ENCODE measurements at places on chromosomes 6 and 20.

DNA sequence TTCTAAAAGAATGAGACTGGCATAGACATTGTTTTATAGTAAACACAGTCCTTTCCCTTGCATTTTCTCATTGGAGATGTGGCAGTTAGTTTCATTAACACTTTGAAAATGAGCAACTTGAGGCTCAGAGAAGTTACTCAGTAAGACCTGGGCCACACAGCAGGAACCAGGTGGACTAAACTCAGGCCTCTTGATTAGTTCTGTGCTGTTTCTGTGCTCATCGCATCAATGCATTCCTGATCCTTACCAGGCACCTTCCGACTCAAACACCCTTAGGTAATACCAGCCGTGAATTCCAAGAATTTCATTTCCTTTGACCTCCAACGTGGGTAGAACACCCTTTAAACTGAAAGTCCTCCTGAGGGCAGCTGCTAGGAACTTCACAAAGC is 362.8 kb downstream of the ESR1 start:
- DNase-seq: no peak

GRCh38 chr20:3092611-3093379 is 8.3 kb upstream of the AVP start:
- DNase-seq: no peak

- no peak for DNase-seq
Observed at GRCh38 chr6:52361414-52361944, 472 bp upstream of the PAQR8 start.

DNA sequence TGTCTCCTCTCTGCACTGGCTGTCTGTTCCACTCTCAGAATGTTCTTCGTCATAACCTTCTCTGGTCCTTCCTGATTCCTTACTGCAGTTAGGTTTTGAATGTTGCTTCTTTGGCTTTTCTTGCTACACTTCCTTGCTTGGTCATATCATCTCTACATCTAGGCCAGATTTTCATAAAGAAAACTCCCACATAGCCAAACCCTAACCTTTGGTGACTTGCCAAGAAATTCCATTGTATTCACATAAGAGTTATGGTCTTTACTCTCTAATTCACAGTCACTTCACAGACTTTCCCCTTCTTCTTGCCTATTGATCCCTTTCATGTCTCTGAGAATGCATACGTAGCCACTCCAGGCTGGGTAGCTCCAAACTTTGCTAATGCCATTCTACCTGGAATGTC is 41.9 kb upstream of the SIM1 start:
- DNase-seq: no peak

GRCh38 chr6:77740380-77740779 is 87.5 kb downstream of the MEI4 start:
- DNase-seq: no peak

GRCh38 chr6:35620706-35621105 is 68.0 kb downstream of the FKBP5 start:
- no peak for DNase-seq

- DNase-seq: no peak
Observed at GRCh38 chr6:40937491-40937890, 101.5 kb downstream of the UNC5CL start.

DNA sequence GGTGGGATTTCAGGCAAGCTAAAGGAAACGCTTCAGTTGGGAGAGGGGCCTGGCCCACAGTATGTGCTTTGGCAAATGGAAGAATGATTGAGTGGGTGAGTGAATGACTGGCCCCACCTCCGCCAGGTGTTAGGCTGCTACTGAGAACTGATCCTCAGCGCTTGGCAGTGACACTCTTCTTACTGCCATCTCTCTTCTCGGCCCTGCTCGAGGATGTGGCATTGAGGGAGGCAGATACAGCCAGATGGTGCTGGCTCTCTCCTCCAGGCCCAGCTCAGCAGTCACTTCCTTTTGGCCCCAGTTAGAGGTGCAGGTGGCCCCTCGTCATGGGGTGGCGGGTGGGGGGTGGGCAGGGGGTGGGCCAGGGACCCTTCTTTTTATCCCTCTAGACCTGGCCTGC is 38.9 kb upstream of the KCNK5 start:
- DNase-seq: no peak

GRCh38 chr6:3695065-3695817 is 56.3 kb downstream of the PXDC1 start:
- DNase-seq: no peak

Data from esophagus squamous epithelium (tissue), 5 donors.